C1 segment of cervical spinal cord (tissue), 14 donors: ENCODE measurements at places on chromosomes 16 and 17.

GRCh38 chr17:45256114-45256966 lies 5.6 kb downstream of the SPATA32 start:
- no peak for DNase-seq

- DNase-seq = no peak
Measured at GRCh38 chr17:39866013-39866730, 1.8 kb upstream of the ZPBP2 start.

DNA sequence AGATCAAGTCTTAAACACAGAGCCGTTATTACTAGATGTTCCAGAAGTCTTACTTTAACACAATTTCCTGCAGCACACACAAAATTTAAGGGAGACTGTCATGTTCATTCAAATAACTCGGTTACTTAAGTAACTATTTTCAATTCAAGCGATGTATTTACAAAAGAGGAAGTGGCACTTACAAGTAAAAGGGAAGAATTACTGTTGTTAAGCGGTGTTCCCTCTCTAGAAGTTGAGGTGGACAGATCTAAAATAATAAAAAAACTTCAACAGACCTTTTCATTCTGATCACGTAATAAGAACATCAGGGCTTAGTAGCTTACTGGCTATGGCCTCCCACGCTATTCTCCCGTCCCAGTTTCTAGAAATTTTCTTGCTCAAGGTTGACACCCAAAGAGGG lies 26.2 kb upstream of the TXNDC11 start:
- no peak for DNase-seq

- no peak for DNase-seq
Measured at GRCh38 chr16:78583441-78583840, 484.0 kb downstream of the WWOX start.

DNA sequence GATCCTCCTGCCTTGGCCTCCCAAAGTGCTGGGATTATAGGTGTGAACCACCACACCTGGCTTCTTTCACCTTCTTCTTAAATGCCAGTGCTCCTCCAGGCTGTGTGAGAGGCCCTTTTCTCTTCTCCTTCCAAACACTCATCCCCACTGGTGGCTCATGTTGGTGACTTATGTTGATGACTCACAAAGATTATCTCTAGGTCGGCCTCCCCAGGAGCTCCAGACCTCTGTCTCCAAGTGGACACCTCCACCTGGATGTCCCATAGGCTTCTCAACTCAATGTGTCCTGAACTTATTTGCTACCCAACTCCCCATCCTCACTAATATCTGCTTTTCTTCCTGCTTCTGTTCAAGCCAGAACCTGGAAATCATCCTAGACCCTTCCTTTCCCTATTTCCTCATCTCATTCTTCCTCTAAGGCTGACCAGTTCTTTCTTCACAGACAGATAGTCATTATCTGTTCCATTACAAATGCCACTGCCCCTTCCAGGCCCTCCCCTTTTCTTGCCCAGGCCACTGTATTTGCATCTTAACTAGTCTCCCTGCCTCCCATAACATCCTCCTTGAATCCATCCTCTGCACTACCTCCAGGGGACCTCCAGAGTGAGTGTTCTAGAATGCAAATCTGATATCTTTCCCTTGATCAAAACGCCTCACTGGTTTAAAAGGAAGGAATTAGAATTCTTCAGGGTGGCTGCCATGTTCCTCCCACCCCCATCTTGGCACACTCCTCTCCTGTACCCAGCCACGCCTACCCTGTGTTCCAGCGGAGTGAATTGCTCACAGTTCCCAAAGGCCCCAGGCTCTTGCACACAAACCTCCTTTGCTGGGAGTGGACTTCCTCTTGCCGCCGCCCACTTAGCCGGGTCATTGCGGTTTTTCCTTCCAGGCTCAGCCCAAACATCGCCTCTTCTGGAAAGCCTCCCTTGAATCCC lies 34.8 kb upstream of the FBXO47 start:
- no peak for DNase-seq

GRCh38 chr16:24098896-24099295 lies 157.2 kb upstream of the CACNG3 start:
- no peak for DNase-seq

DNA sequence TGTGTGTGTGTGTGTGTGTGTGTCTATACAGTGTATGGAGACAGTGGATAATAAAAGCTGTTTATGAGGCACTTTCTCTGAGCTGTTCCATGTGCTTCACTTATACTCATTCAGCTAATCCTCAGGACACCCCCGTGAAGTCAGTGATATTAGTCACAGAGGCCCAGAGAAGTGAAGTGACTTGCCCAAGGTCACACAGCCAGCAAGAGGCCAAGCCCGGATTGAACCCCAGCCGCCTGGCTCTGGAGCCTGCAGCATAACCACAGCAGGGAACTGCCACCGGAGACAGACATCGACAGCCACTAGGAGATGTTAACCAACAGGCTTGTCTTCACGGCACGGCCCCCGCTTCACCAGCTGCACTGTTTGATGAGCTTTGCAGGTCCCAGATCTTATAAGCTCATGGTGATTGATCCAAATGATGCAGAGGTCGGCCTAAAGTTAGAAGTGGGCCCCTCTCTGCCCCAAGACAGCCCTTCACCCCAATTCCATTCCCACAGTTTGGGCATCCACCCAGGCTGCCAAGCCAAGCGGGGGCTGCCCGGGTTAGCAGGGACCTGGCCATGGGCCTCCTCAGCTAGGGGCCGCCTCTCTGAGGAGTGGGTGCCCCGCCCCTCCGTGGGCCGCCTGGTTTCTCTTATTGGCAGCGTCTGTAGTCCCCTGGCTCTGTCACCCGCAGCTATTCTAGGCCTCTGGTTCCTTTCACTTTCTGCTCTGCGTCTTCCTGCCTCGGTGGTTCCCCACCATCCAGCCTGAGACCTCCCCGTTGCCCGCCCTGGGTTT lies 30.9 kb downstream of the SOCS1 start:
- peak; percentile 5 for DNase-seq

DNA sequence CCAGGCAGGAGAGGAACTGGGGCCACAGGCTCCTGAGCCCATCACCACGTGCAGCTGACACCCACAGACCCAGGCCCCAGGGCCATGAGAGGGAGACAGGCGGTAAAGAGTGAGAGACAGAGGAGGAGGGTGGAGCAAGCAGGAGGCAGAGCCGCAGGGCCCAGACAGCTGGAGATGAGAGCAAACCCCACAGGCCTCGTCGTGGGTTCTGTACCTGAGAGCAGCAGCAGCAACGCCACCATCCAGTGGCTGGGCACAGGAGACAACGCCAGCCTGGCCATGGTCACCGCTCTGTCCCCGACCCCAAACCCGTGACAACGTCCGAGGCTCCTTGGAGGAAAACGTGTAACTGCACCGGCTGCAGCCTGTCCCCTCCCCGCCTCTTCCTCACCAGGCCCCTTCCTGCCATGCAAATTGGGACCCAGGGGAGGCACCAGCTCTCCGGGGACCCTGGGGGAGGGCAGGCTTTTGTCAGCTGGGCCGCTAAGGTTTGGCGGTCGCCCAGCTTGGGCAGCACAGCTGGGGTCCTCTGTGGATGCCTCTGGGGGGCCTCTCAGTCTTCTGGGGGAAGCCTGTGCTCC lies at the start of gene CD79B:
TSS of gene CD79B (minus strand) at position 351 of the 581 bp plus-strand sequence. CDS start at position 281, 70 bp downstream.
- DNase-seq = no peak

- no peak for DNase-seq
Measured at GRCh38 chr16:65545413-65545956, 423.6 kb upstream of the CDH11 start.

DNA sequence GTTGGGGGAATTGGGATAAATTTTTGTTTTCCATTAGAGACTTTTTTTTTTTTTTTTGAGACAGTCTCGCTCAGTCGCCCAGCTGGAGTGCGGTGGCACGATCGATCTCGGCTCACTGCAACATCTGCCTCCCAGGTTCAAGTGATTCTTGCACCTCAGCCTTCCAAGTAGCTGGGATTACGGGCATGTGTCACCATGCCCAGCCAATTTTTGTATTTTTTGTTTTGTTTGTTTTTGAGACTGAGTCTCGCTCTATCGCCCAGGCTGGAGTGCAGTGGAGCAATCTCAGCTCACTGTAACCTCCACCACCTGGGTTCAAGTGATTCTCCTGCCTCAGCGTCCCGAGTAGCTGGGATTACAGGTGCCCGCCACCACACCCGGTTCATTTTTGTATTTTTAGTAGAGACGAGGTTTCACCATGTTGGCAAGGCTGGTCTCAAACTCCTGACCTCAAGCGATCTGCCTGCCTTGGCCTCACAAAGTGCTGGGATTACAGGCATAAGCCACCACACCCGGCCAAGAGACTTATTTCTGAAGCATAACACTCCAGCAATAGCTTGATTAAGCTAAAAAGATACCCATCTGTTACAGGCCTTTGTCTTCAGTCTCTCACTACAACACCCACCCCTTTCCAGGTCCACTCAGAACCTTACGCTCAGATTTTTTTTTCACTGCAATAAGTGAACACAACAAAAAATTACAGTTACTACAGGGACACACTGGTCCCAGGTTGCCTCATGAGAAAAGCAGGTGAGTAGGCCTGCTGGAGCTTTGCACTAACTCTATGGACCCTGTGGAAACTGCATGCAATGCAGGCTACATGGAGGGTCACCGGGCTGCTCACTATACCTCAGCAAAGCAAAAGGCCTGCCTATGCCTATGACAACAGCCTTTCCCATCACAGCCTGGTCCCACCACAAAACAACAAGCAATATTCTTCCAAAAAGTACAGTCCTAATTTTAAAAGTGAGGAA lies 34.6 kb downstream of the KANSL1 start:
- no peak for DNase-seq

- no peak for DNase-seq
Measured at GRCh38 chr17:63697341-63698286, 2.3 kb downstream of the LIMD2 start.

- no peak for DNase-seq
Measured at GRCh38 chr17:57889892-57890856, 40.3 kb upstream of the MRPS23 start.

GRCh38 chr17:31072186-31072585 lies 22.6 kb upstream of the NF1 start:
- no peak for DNase-seq

GRCh38 chr16:31414706-31415105 lies 13.5 kb downstream of the COX6A2 start:
- no peak for DNase-seq

- no peak for DNase-seq
Measured at GRCh38 chr16:87412996-87413421, 20.9 kb downstream of the MAP1LC3B start.

DNA sequence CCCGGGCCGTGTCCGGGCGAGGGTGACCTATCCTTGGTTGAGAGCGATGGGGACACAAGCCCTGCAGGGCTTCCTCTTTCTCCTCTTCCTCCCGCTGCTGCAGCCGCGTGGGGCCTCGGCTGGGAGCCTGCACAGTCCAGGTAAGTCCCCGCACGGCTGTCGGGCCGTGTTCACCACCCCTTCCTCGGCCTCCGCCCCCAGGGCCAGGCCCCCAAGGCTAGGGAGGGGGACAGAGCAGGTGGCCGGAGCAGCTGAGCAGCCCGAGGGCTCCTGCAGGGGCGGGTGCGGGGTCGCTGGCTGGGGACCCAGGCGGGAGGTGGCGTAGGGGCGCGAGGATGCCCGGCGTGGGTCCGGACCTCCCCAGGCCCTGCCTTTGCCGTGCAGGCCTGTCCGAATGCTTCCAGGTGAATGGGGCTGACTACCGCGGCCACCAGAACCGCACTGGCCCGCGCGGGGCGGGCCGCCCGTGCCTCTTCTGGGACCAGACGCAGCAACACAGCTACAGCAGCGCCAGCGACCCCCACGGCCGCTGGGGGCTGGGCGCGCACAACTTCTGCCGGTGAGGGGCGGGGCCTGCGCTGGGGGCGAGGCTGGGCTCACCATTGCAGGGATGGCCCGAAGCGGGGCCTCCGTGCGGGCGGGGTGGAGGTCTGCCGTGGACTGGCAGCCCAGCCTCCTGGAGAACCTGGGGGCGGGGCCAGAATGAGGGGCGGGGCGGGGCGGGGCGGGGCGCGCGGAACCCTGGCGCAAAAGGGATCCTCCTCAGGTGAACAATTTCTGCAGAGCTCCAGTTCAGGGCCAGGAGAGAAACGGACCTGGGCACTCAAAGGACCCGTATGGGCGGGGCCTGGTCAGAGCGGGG lies 631 bp downstream of the KREMEN2 start:
- no peak for DNase-seq

DNA sequence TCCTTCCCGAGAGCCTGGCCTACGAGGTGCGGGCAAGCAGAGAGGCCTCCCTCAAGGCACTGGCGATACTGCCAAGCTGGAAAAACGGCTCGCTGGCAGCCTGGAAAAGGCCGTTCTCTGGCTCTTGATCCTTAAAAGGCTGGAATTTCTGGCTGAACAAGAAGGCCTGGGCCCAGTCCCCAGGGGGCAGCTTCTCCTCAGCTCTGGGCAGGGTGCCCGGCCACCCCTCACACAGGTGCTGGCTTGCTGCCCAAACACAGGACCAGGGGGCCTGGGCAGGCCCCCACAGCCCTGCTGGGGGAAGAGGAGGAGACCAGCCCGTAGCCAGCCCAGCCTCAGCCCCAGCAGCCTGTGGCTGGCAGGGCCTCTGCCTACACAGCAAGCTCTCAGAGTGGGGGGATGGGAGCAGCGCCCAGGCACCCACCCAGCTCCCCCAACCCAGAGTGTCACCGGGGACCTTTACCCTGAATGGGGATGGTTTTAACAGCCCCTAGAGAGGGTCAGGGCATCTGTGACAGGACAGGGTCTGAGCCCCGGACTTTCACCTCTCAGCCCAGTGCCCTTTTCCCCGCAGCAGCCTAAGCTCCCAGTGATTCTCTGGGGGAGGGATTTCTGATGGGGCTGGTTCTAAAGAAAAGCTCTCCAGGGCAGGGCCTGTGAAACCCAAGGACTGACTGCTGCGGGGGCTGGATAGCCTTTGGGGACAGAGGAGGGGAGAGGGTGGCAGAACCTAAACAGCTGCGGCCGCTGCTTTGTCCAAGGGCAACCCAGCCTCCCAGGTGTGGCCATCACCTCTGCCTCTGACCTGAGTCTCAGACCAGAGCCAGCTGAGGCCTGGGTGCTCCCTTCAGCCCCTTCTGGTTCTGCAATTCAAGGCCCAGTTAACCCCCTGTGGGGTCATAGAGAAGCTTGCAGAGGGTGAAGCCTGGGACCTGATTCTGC lies 38.6 kb upstream of the TOB1 start:
- peak; percentile 20 for DNase-seq

GRCh38 chr16:50699326-50700159 lies 6.1 kb downstream of the NOD2 start:
- no peak for DNase-seq

DNA sequence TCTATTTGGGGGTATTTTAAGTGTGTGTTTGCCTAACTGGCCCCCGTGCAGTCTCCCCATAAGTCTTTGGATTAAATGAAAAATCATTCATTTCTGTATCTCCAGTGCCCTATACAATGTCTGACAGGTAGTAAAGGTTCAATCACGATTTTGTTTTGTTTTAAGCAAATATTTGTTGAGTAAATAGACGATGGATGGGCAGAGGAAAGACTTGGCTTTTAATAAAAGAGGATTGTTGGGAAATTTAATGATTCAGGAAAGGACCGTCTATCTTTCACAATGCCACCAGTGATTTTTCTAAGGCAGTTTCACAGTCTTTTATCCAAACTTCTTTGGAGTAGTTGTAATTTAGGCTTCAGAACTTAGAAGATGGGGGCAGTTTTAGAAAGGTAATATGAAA lies 636.6 kb upstream of the GOT2 start:
- DNase-seq = no peak
